ENCODE measurements at places on chromosomes 4 and X.

DNA sequence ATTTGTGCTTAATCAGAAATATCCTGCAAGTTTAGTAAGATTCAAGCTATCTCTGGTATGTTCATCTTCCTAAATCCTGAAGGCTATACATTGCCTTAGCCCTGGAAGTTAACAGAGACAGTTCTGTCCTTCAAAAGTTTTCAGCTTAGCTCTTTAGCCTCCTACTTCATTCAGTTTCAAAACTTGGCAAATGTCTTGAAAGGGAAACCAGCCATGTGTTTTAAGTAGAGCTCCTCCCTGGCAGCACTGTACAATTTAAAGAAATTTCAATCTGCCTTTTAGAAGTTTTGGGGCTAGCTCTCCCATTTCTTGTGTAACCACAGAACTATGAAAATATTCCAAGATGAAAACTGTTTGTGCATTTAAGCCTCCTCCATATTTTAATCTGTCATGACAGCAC, 47.0 kb downstream of the FANCB start:
- no peak for DNase-seq

DNA sequence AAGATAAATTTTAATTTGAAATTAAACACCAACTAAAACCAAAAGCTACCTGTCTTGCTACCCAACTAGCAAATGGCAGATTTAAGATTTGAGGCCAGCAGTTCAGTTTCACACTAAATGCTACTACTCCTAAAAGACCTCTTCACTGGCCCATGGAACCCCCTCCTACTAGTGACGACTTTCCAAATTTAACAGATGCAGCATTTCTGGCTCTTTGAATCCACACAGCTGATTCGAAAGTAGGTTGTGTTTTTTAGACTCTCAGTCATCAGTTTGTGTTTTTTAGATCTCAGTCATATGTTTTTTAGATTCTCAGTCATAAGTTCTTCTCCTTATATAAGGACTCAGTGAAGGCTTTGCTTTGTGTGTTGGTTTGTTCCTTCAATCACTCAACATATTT, 11.1 kb upstream of the CC2D2A start:
- no peak for DNase-seq

DNA sequence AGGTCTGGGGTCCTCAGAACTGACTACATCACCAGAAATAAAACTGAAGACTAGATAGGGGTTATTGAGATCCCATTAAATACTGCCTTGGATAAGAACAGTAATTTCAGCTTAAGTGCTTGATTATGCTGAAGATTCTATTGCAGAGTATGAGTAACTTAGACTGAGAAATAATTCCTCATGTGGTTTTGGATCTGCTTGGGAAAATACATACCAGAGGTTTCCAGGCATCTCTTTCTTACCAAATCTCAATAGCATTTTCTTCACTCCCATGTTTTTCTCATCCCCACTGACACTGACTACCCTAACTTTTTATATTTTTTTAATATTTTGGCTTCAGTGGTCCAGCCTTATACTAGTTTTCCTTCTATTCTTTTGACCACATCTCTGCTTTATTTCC, 92.0 kb upstream of the TEX13D start:
- DNase-seq: no peak

- no peak for DNase-seq
Observed at GRCh38 chrX:119211649-119212014, 24.5 kb upstream of the PGRMC1 start.

- DNase-seq: no peak
Observed at GRCh38 chr4:150447356-150447755, 134.6 kb upstream of the MAB21L2 start.

DNA sequence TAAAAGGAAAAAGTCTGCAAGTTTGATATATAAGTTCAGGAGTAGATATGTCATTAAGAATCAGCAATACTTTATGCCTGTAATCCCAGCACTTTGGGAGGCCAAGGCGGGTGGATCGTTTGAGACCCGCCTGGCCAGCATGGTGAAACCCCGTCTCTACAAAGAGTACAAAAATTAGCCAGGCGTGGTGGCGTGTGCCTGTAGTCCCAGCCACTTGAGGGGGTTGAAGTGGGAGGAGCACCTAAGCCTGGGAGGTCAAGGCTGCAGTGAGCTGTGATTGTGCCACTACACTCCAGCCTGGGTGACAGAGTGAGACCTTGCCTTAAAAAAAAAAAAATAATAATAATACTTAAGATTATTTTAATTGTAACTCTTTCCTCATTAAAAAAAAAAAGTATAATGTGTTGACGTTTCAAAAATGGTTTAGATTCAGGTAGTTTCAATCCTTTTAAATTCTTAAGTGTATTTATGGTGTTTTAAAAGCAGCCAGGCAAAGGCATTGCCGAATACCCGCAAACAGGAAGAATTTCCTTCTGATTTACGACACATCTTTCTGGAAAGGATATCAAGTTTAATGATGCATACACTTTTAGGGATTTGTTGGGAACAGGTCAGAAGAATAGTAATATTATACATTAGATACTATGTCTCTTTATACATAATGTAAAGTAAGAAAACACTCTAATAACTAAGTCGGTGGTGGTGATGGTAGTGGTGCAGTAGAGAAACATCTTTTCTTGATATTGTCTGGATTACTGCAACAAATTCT, 80.9 kb downstream of the KDM6A start:
- DNase-seq: no peak

GRCh38 chr4:133390198-133390855, 241.2 kb downstream of the PCDH10 start:
- DNase-seq: no peak

GRCh38 chrX:53992589-53992988, 51.7 kb downstream of the PHF8 start:
- no peak for DNase-seq

DNA sequence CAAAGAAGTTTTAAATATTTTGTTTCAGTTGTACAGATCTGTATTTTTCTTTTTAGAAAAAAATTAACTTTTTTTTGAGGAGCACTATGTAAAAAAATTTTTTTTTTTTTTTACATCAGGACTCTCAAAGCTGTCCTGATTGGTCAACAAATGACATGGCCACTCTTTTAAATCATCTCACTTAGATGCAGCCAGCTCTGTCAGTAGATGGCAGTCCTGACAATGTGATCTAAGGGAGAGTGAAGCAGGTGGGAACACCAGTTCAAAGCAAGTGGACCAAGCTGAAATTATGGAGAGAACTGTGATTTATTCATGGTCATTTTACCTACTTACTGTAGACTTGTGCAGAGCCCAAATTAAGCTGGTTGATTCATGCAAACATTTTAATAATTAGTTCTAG, 174.7 kb upstream of the GPRIN3 start:
- DNase-seq: peak; percentile 86

- DNase-seq: peak; percentile 53
Observed at GRCh38 chrX:40663880-40664630, 16.7 kb upstream of the CXorf38 start.

DNA sequence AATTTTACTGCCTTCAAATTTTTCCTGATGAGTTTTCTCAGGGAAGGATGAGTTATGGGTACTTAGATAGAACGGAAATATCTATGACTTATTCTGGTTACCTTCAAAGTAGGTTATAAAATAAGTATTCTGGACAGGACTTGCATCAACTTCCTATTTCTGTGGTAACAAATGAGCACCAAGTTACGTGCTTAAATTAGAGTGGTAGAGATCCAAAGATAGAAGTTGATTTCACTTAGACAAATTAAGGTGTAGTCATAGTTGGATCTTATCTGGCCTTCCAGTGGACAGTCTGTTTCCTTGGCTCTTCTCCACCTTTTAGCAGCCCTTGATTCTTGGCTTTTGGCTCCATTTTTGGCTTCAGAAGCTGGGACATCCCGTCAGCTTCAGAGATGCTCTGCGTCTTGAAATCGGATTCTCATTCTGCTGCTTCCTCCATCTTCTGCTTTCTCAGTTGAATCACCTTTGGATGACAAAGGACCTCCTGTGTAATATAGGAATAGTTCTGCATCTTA, 109.9 kb downstream of the ZNF518B start:
- no peak for DNase-seq
